HFFc6 (cell line): ENCODE measurements at places on chromosomes 4 and X. TPM values are rescaled to one million over a fixed set of nuclear protein-coding genes. Genes with fewer than 3 reads are reported as not detected.

- peak overlapping the region; percentile 15; the same call in 1 of the 2 replicates for H3K27ac ChIP-seq
- H3K4me1 ChIP-seq, result peaks cover 24% of the 10 kb centered on the region
- no peak overlapping the region for H3K4me3 ChIP-seq
- no peaks in the 10 kb centered on the region for H3K27me3 ChIP-seq
- peak; percentile 3 for DNase-seq
Measured at GRCh38 chrX:141652286-141652685, 46.3 kb downstream of the SPANXD start.

The TRAPPC2 gene
- 9.0 to 13.0 TPM (median 11.0 TPM) in 3 replicates for total RNA-seq

- no peaks in the 10 kb centered on the region; the same call in 1 of the 2 replicates for H3K4me1 ChIP-seq
- no peaks in the 10 kb centered on the region for H3K36me3 ChIP-seq
- peaks cover 31% of the 10 kb centered on the region for H3K27me3 ChIP-seq
- no peak overlapping the region for H3K4me3 ChIP-seq
Measured at GRCh38 chr4:6463311-6464289, 8.8 kb downstream of the PPP2R2C start.

The TCEAL1 gene
- total RNA-seq, result 33.4 and 38.4 TPM in 2 replicates

DNA sequence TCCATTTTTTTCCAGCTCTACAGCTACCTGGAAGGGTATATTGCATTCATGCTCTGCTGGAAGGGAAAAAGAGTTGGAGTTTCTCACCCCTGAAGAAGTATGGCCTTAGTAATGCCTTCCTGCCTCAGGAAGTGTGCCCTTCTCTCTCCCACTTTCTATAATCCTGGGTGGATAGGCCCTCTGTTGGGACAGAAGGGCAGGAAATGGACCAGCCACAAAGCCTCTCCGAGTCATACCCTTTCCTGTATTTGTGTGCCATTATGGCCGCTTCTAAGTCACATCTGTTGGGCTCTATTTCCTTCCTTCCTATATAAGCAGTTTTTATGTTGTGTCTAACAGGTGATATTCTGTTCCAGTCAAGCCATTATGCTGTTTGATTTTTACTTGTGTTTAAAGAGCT is 74.8 kb upstream of the SMARCA5 start:
- no peaks in the 10 kb centered on the region for H3K27me3 ChIP-seq
- no peak overlapping the region for H3K27ac ChIP-seq
- H3K4me3 ChIP-seq, result no peak overlapping the region
- H3K4me1 ChIP-seq, result peaks cover 19% of the 10 kb centered on the region
- DNase-seq, result no peak
- peaks cover 7% of the 10 kb centered on the region for H3K36me3 ChIP-seq

The OTOP1 gene
- not detected in 3 replicates for total RNA-seq

- DNase-seq, result no peak
- no peak overlapping the region for H3K27ac ChIP-seq
- no peaks in the 10 kb centered on the region for H3K36me3 ChIP-seq
- H3K4me3 ChIP-seq, result no peak overlapping the region
Measured at GRCh38 chrX:101071582-101071981, 7.1 kb upstream of the TMEM35A start.

GRCh38 chr4:138512756-138513155 is 270.6 kb upstream of the SLC7A11 start:
- H3K4me3 ChIP-seq, result 0 out of 2 replicates have a peak overlapping the region, but pooled peaks have one; percentile 2
- no peak for DNase-seq
- H3K27ac ChIP-seq, result no peak overlapping the region
- H3K4me1 ChIP-seq, result peaks cover 47% of the 10 kb centered on the region
- H3K27me3 ChIP-seq, result no peaks in the 10 kb centered on the region

GRCh38 chr4:15847746-15848145 is 69.6 kb downstream of the CD38 start:
- no peaks in the 10 kb centered on the region for H3K4me1 ChIP-seq
- no peak overlapping the region for H3K4me3 ChIP-seq
- no peak overlapping the region for H3K27ac ChIP-seq
- no peaks in the 10 kb centered on the region for H3K36me3 ChIP-seq
- DNase-seq, result no peak

The ADH1C gene
- total RNA-seq, result not detected in 3 replicates

DNA sequence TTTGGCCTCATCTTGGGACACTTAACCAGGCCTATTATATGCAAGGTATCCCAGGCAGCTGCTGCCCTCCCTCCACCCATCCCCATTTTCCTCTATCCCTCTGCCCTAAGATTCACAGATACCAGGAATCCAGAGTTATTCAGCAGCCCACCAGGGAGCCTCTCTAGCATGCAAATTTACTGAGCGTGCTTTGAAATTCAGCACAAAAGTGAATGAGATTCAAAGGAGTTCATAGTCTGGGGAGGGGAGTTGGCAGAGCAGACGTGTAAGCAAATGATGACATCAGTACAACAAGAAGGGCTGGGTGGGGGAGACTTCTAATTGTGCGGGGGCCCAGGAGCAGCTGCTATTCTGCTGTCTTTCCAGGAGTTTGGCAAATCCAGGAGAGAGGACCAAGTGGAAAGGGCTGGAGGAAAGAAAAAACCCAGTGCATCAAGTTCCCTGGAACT is 1.7 kb upstream of the MTM1 start:
- no peaks in the 10 kb centered on the region for H3K36me3 ChIP-seq
- DNase-seq, result no peak
- H3K4me1 ChIP-seq, result peaks cover 28% of the 10 kb centered on the region
- H3K4me3 ChIP-seq, result no peak overlapping the region

The CLGN gene
- 0.21 to 0.38 TPM (median 0.26 TPM) in 3 replicates for total RNA-seq

The TLR1 gene
- 0.07 to 0.10 TPM in 2 of 3 replicates, not detected in the other for total RNA-seq

The MAOB gene
- not detected in 2 replicates for total RNA-seq

The PITX2 gene
- total RNA-seq, result 18.2 to 25.6 TPM (median 19.1 TPM) in 3 replicates

The MAGEA10 gene
- total RNA-seq, result not detected in 3 replicates

DNA sequence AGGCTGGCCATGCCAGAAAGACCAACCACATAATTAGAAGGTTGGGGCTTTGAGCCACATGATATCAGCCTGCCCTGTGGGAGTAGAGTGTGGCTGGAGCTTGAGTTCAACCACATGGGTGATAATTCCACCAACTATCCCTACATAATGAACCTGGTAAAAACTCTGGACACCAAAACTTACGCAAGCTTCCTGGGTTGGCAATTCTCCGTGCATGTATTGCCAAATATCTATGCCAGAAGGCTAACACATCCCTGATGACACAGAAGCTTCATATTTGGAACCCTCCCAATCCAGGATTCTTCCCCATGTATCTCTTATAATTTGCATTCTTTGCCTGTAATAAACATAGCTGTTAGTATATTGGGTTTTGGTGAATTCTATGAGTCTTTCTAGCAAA is 68.2 kb downstream of the FUNDC1 start:
- H3K27ac ChIP-seq, result no peak overlapping the region
- H3K27me3 ChIP-seq, result peaks cover 3% of the 10 kb centered on the region; the same call in 1 of the 2 replicates
- no peak overlapping the region for H3K4me3 ChIP-seq
- H3K4me1 ChIP-seq, result no peaks in the 10 kb centered on the region

- no peak for DNase-seq
- no peak overlapping the region for H3K27ac ChIP-seq
- H3K36me3 ChIP-seq, result no peaks in the 10 kb centered on the region
Measured at GRCh38 chr4:116839826-116840225, 245.6 kb downstream of the TRAM1L1 start.

The ACOT9 gene
- total RNA-seq, result 42.3 to 51.8 TPM (median 49.1 TPM) in 3 replicates

GRCh38 chrX:139094671-139095592 is 383.4 kb upstream of the FGF13 start:
- H3K36me3 ChIP-seq, result no peaks in the 10 kb centered on the region
- no peak overlapping the region for H3K27ac ChIP-seq
- no peak overlapping the region for H3K4me3 ChIP-seq

DNA sequence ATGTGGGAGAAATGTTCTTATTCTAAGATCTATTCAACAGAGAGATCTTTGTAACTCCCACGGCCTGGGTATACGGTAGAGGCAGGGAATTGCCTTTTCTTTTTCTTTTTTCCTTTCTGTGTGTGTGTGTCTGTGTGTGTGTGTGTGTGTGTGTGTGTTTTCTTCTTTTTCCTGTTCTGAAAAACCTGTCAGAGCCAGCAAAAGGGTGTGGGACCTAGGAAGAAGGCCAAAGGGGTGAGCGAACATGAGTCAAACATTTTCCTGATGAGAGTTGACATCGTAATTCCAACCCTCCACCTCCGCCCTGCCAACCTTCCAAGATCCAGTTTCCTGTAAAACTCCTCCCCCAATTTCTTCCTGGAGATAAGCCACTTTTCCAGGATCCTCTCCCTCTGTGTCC is 2.8 kb upstream of the CHIC2 start:
- H3K27ac ChIP-seq, result peak overlapping the region; percentile 81
- no peaks in the 10 kb centered on the region; the same call in 1 of the 2 replicates for H3K27me3 ChIP-seq
- H3K4me3 ChIP-seq, result peak overlapping the region; percentile 49
- DNase-seq, result peak; percentile 69
- peaks cover 10% of the 10 kb centered on the region for H3K36me3 ChIP-seq
- peaks cover 37% of the 10 kb centered on the region for H3K4me1 ChIP-seq
